CD8-positive, alpha-beta memory T cell (primary cell): ENCODE measurements at places on chromosomes 16 and 17.

- DNase-seq, result no peak
These were observed 4.3 kb downstream of the SPDYE4 start for GRCh38 chr17:8753976-8754440.

DNA sequence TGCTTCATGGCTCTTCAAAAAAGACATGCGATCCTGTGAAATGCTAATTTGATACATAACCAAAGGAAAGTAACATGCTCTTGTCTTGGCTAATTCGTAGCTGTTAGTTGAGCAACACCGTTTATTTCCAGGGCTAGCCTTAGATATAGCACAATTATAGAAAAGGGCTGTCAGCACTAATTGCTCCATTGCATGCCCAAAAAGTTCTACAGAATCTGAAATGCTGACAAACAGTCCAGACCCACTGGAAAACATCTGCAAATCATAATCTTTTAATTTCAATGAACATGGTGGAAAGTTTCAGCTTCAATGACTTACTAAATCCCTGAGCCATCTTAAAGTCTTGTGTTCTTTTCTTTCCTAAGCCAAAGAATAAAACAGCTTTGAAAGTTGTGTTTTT is 42.9 kb upstream of the NUDT7 start:
- no peak for DNase-seq

DNA sequence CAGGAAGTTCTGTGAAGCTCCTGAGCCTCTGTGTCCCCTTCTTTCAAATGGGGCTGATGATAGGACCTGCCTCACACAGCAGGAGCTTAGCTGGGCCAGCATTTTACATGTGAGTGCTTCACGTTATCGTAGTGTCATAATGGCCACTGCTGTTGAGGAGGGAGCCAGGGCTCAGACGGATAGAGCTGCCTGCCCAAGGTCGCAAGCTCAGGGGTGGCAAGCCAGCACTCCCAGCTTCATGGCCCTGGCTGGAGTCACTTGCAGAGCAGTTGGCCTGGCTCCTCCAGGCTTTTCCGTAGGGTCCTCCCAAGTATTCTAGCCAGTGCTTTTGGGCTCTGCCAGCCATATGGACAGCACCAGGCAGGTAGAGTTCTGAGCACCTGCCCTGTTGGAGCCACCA is 115.1 kb downstream of the SOCS1 start:
- DNase-seq, result no peak

- DNase-seq, result no peak
These were observed 61.6 kb downstream of the TNFRSF13B start for GRCh38 chr17:16910341-16910740.

DNA sequence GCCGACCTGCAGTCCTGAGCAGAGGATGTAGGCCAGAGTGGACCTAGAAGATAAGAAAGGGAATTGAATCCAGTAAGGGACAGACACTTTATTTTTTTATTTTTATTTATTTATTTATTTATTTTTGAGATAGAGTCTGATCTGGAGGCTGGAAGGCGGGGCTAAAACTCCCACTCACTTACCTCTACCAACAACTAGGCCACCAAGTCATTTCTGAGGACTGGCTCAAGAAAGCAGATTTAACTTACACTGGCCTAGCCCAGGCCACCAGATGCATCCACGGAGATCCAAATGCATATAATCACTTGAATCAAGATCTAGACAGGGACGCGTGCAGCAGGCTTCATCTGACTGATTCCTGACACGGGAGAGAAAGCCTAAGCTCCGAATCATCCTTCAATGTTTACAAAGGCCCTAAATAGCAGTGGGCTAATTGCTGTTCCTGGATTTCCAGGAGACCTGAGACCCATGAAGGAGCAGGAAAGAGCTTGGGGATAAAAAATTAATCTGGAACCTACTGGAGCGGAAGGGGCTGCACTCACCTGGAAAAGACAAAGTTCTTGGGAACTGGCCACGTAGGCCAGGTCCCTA is 1.1 kb upstream of the ALOX12 start:
- DNase-seq, result no peak

DNA sequence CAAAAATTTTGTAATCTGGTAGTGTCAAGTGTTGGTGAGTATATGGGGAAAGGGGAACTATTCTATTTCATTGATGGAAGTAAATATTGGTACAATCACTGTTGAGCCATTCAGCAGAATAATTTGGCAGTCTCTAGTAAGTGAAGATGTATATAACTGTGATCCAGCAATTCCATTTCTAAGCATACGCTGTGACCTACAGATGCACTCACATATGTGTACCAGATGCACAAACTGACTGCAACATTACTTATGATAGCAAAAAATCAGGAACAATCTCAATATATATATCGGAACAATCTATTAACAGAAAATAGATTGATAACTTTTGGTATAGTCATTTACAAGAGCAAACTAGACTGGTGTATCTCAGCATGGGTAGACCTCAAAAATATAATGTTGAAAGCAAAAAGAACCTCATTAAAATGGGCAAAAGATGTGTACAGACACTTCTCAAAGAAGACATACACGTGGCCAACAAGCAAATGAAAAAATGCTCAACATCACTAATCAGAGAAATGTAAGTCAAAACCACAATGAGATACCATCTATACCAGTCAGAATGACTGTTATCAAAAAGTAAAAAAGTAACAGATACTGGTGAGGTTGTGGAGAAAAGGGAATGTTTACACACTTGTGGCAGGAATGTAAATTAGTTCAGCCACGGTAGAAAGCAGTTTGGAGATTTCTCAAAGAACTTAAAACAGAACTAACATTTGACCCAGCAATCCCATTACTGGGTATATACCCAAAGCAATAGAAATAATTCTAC is 20.7 kb downstream of the ADAP2 start:
- DNase-seq, result no peak

DNA sequence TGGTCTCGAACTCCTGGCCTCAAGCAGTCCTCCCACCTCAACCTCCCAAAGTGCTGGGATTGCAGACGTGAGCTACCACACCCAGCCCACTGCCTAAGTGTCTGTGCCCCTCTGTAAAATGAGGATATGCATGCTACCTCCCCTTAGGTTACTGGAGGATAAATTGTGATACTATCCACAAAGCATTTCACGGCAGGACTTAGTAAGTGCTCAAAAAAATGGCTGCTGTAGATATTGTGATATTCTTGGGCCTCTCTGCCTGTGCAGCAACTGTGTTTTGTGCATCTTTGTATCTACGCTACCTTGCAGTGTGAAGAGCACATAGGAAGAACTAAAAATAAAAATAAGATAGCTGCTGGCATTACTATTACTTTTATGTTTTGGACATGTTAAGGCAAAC is 1.9 kb upstream of the CASKIN1 start:
- no peak for DNase-seq

GRCh38 chr17:40035162-40035559 is 19.0 kb downstream of the MED24 start:
- DNase-seq, result no peak

GRCh38 chr17:29977836-29978235 is 36.4 kb downstream of the EFCAB5 start:
- DNase-seq, result no peak

- no peak for DNase-seq
These were observed 29.9 kb downstream of the PIK3R6 start for GRCh38 chr17:8837563-8838075.

GRCh38 chr16:51392521-51393187 is 241.6 kb upstream of the SALL1 start:
- DNase-seq, result no peak

DNA sequence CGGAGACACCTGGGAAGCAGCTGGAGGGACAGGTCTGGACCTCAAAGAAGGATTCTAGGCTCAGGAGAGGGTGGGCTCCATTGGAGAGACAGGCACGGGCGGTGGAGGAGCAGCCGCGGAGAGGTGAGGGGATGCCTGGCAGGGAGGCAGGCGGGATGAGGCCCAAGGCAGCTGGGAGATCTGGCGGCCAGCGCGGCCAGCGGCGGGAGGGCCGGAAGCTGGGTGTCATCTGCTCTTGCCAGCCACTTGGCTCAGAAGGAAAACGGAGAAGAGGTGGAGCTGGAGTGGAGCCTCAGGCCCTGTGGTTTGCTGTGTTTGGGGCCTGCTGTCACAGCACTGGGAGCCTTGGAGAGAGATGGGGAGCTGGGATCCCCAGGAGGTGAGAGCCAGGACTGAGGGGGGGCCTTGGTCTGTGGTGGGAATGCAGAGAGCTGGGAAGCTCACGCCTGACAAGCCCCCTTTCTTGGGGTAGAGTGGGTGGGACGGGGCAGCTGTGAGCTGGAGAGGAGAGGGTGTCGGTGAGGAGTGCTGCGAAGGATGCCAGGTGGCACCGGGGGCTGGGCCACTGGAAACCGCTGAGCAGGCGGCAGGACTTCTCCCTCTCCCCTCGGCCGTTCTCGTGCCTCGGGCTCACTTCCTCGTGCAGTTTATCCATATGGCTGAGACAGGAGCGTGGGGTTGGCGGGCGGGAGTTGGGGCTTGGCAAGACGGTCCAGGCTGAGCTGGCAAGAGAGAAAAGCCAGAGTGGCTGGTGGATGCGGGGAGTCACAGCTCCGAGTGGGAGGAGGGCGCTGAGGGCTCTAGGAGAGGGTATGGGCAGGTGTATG is 8.0 kb downstream of the TBC1D24 start:
- no peak for DNase-seq

- DNase-seq, result no peak
These were observed 2.0 kb upstream of the VAMP2 start for GRCh38 chr17:8164815-8165131.

GRCh38 chr16:3656491-3657468 is 2.3 kb downstream of the DNASE1 start:
- DNase-seq, result no peak

- no peak for DNase-seq
These were observed 63.0 kb upstream of the TEKT3 start for GRCh38 chr17:15404106-15405057.

DNA sequence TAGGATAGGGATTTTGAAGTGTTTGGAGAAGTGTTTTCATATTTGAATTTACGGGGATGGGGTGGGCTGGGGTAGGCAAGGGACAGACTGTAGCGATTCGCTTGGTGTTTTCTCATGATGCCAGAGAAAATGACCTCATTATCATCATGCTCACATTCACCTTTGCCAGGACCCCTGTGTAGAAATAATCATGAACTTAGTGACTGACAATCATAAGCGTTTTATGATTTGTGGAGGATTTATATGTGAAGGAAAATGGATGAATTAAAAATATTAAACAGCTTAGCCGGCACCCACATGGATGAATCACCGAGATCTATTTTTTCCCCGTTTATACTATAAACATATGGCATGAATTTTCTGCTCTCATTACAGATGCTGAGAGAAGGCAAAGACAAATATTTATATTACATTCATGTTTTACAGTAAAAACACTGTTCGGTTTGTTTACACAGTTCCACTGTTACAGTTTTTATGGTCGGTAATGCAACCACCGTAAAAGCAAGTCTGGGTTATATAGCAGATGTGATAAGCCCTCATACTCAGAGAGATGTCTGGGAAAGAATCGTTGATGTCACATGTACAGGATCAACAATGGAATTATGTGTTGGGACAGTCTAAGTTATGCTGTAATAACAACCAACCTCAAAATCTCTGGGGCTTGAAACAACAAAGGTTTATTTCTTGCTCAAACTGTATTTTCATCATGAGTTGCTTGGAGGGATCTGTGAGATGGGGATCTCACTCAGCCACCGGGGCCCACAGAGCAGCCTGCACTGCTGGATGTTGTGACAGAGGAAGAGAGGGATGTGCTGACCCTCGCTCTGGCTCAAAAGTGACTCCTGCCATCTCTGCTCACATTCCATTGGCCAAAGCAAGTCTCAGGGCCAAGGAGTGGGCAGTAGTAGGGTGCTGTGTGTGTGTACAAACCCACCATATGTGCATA is 85.1 kb downstream of the WWOX start:
- no peak for DNase-seq

- no peak for DNase-seq
These were observed 544.3 kb upstream of the KIF2B start for GRCh38 chr17:53278466-53278865.

DNA sequence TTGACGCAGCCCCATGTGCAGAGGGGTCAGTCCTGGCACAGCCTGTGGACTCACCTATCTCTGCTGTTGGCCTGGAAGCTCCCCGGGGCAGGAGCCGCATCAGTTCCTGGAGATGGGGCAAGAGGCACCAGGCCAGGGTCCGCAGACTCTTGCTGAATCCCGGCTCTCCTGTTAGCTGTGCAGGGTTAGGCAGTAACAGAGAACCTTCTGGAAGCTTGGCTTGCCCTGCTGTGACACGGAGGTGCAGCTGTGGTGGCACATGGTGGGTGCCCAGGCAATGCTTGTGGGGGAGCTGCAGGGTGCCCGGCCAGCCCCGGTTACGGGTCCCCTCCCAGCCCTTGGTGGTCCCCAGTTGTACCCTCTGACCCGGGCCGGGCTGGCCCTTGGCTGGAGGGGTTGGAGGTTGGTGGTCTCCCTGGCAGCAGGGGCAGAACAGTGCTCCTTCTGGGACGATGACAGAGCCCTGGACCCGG is 26.0 kb upstream of the ZNF469 start:
- no peak for DNase-seq

- peak; percentile 5 for DNase-seq
These were observed 4.5 kb upstream of the ACSF2 start for GRCh38 chr17:50421308-50422051.

DNA sequence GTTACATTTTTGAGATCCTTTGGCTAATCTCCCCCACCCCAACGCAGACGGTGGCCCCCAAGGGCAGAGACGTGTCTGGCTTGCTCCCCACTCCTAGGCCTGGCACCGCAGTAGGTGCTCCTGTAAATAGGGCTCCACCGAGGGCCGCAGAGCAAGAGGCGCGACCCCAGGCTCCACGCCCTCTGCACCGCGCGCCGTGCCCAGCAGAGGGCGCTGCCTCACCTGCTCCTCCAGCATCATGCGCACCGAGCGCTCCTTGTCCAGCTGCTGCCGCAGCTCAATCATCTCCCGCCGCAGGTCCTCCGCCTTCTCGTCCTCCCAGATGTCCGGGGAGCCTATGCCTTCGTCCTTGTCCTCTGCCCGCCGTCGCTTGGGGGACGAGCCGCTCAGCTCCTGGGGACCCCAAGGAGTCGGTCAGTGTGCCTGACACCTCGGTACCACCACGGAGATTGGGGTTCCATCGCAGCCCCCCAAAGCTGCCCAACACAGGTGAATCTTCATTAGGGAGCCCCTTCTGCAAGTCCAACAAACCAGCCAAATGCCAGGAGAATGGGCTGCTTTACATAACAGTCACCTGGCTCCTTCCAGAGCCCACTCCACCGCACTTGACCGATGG is 11.2 kb downstream of the TFAP4 start:
- peak; percentile 7 for DNase-seq

DNA sequence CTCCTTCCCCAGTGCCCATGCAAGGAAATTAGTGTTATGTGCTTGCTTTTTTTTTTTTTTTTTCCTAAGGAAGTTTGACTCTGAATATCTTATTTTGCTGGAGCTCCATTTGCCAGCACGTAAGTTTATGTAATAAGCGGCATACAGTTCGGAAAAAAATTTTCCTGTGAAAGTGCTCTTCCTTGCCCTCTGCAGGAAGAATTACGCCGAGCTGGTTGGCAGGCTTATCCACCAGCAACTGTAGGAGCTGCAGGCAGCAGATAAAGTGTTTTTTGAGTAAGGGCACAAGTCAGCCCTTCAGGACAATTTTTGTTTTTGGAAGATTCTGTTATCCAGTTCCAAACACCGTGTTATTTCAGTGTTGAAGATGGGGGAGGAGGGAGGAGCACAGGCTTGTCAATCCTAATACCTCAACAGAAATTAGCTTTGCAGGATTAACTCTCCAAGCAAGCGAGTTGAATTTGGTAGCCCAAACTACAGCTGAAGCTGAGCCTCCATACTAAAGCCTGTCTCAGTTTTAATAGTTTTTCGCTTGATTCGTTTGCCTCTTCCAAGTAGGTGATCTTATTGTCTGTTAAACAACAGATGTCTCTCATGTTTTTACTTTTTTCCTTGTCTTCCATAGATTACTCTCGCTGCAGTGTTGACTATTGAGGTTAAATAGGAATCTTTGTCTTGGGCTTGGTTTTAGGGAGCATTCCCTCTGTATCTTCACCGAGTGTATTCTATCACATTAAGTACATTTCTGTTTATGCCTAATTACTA is 1.1 kb downstream of the SPECC1 start:
- no peak for DNase-seq
